ENCODE measurements at places on chromosomes 16 and 17.

DNA sequence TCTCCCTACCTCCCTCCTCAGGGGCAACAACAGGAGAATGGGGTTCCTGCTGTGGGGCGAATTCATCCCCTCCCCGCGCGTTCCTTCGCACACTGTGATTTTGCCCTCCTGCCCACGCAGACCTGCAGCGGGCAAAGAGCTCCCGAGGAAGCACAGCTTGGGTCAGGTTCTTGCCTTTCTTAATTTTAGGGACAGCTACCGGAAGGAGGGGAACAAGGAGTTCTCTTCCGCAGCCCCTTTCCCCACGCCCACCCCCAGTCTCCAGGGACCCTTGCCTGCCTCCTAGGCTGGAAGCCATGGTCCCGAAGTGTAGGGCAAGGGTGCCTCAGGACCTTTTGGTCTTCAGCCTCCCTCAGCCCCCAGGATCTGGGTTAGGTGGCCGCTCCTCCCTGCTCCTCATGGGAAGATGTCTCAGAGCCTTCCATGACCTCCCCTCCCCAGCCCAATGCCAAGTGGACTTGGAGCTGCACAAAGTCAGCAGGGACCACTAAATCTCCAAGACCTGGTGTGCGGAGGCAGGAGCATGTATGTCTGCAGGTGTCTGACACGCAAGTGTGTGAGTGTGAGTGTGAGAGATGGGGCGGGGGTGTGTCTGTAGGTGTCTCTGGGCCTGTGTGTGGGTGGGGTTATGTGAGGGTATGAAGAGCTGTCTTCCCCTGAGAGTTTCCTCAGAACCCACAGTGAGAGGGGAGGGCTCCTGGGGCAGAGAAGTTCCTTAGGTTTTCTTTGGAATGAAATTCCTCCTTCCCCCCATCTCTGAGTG lies 5.9 kb upstream of the LASP1NB start:
- no peak for DNase-seq
- H3K4me1 ChIP-seq: no peaks in the 10 kb centered on the region
- H3K36me3 ChIP-seq: peaks cover 15% of the 10 kb centered on the region
- no peak overlapping the region for H3K27ac ChIP-seq
- H3K27me3 ChIP-seq: no peaks in the 10 kb centered on the region

DNA sequence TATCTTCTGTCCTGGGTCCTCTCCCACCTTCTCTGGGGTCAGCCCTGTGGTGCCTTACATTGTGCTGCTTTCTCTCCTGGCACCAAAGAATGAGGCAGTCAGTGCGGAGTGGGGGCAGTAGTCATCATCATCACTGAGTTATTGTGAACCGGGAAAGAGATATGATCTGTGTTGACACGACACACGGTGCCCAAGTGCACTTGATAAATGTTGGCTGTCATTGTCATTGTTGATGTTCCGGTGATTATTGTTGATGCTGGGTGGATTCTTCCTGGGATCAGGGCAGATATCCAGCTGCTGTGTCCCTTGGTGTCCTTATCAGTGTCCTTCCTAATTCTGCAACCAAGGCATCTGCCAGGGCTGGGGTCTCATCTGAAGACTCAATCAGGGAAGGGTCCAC lies 121.7 kb downstream of the ABCC6 start:
- no peaks in the 10 kb centered on the region for H3K4me1 ChIP-seq
- H3K27me3 ChIP-seq: no peaks in the 10 kb centered on the region
- DNase-seq: no peak

DNA sequence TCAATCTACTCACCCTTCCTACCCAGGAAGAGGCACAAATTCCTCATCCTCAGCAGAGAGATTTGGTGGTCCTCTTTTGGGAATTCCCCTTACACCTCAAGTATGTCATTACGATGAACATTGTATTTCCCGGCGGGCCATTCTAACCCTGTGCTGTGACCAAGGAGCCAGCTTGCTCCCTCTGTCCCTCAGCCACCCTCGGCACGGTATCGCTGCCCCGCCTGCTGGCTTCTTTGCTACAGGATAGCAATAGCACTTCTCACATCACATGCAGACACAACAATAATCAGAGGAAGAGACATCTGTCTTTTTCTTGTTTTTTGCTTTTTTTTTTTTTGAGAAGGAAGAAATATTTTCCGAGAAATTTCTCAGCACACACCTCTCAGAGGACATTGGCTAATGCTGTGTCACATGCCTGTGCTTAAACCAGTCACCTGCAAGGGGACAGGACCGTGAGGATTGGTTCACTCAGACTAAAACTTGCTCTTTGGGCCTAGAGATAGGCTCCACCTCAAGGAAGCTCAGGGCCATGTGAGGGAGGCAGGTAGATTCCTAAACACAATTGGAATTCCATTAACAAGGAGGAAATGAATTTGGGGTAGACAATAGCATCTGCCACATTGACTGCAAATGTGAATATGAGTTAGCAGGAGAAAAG lies 41.2 kb downstream of the TMC5 start:
- H3K36me3 ChIP-seq: peaks cover 12% of the 10 kb centered on the region
- H3K4me3 ChIP-seq: no peak overlapping the region
- peaks cover 7% of the 10 kb centered on the region for H3K4me1 ChIP-seq
- DNase-seq: no peak
- no peak overlapping the region for H3K27ac ChIP-seq
- H3K27me3 ChIP-seq: no peaks in the 10 kb centered on the region

- DNase-seq: no peak
- H3K4me1 ChIP-seq: peaks cover 7% of the 10 kb centered on the region
- H3K27ac ChIP-seq: no peak overlapping the region
Measured at GRCh38 chr17:3507869-3508268, 32.1 kb downstream of the ASPA start.

GRCh38 chr17:60231691-60232090 lies 81.9 kb downstream of the CA4 start:
- no peak overlapping the region for H3K27ac ChIP-seq
- H3K36me3 ChIP-seq: peaks cover 10% of the 10 kb centered on the region
- H3K4me3 ChIP-seq: no peak overlapping the region
- H3K27me3 ChIP-seq: no peaks in the 10 kb centered on the region
- DNase-seq: no peak

- no peak for DNase-seq
- no peak overlapping the region for H3K4me3 ChIP-seq
- H3K36me3 ChIP-seq: no peaks in the 10 kb centered on the region
Measured at GRCh38 chr17:48882272-48882671, 10.3 kb upstream of the ATP5MC1 start.

DNA sequence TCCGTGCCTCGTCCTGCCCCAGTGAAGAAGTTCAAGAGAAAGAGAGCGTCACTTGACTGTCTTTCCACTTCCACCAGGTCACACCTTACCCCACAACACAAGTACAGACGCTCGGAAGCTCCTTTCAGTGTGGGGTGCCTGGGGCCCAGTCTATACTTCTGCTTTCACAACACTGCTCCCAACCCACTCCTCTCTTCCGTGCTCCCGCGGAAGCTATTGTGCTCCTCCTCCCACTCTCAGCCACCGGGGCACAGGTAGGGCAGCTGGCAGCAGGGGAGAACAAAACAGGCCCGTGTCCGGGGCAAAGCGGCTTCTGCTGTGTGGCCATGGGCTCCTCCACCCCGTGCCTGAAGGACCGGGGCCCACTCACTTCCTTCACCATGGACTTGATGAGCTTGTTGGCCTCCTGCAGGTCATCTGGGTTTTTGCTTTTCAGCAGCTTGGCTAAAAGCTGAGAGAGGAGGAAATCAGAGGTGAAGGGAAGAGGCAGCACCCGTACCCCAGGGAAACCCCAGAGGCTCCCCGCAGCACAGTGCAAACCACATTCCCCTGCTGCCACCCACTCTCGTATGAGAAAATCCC lies 18.9 kb downstream of the GGA3 start:
- DNase-seq: no peak
- peaks cover 15% of the 10 kb centered on the region for H3K36me3 ChIP-seq

DNA sequence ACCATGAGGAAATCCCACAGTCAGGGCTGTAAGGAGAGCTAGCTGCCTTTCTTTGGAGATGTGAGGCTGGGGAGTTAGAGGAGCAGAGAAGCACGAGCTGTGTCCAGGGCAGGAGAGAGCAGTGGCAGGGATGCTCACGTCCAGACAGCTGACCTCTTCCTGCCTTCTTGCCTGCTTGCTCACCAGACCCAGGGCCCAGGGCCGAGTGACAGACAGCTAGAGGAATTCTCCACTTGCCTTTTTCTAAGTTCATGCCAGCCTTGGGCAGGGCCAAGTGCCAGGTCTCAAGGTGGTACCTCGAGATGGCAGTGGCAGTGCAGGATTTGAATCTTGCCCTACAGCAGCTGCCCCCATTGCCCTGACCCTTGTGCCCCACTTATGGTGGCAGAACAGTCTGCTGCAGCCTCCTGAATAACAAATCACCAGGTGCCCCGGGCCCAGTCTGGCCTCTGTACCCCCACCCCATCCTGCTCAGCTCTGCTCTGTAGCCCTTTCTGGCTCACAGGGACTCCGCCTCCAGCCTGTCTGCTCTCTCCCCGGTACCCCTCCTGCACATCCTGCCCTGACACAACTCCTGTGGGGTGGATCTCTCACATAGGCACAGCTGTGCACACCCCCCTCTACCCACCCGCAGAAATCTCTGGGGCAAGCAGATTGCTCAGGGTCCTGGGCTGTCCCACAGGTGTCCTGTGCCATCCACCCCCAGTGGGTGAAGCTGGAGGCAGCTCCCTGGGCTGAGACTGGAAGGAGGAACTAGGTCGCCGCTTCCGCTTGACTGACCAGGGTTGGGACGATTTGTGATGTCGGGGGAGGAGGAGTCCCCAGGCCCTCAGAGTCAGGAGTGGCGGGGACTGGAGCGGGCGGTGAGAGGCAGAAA lies 25.9 kb downstream of the GRIN2C start:
- H3K4me1 ChIP-seq: no peaks in the 10 kb centered on the region
- no peak overlapping the region for H3K4me3 ChIP-seq
- H3K36me3 ChIP-seq: peaks cover 6% of the 10 kb centered on the region
- DNase-seq: no peak
- no peaks in the 10 kb centered on the region for H3K27me3 ChIP-seq
- H3K27ac ChIP-seq: no peak overlapping the region

DNA sequence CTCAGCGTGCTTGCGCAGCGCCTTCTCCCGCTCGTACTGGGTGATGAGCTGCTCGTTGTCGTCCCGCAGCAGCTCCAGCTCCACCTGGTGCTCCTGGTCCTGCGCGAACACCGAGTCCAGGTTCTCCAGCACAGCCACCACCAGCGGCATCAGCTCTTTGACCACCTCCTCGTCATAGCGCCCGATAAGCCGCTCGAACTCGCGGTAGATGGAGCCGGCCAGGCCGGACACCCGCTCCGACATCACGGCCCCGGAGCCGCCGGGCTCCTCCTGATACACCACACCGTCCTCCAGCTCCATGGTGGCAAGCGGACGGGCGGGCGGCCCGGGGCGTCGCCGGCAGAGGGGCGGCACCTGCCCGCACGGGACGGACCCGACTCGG lies 320 bp downstream of the SPAG9 start:
- H3K27ac ChIP-seq: peak overlapping the region; percentile 99
- H3K4me3 ChIP-seq: peak overlapping the region; percentile 96
- H3K4me1 ChIP-seq: peaks cover 28% of the 10 kb centered on the region
